ENCODE measurements at places on chromosomes 7 and 10. TPM values are rescaled to one million over a fixed set of nuclear protein-coding genes. Genes with fewer than 3 reads are reported as not detected.

Gene OR2A1
- not detected for total RNA-seq

Gene STAM
- total RNA-seq = 29.9 TPM

Gene INMT
- 18.1 TPM for total RNA-seq

Gene TRPV5
- total RNA-seq = not detected

Gene RRP12
- 8.5 TPM for total RNA-seq

Gene MRLN
- not detected for total RNA-seq

GRCh38 chr7:2270495-2270894 is 28.5 kb downstream of the NUDT1 start:
- DNase-seq = no peak

GRCh38 chr10:101748496-101748895 is 27.4 kb downstream of the FGF8 start:
- no peak for DNase-seq

- no peak for DNase-seq
Measured at GRCh38 chr10:5076615-5077014, 17.6 kb upstream of the AKR1C3 start.

GRCh38 chr10:14374745-14375445 is 44.2 kb upstream of the FRMD4A start:
- no peak for DNase-seq

DNA sequence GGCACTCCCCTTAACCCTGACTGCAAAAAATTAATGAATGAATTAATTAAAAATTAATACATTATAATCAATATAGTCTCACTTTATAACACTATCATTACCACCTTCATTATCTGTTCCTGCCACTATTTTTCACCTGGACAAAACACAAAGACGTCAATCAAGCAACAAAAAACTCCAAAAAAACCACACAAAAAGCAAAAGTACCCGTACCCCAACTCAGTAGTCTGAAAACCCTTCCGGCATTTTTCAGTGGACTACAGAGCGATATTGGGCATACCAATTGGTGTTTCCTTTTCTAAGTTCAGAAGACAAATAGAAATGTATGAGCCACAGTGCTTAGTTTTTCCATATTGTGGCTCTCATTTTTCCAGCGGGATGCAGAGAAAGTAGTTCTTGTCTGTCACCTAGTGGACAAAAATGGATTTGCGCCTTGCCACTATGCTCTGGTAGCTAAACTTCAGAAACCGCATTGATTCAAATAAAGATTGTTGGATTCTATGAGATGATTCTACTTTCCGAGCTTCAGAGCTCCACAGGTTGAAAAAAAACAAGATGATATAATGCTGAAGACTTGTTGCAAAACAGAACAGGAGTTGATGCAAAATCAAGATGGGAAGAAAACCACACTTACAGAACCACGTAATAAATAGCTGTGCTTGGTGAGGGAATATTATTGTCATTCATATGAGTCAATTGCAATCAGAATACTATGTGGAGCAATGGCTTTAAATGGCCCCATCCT is 50.6 kb upstream of the ITGB1 start:
- peak; percentile 90 for DNase-seq

Data from hepatocyte (in vitro differentiated cells).